Hippocampal formation (tissue), 2 donors: ENCODE measurements at places on chromosomes 7 and 10.

GRCh38 chr7:129689995-129690581 lies 78.6 kb downstream of the NRF1 start:
- no peak for DNase-seq

DNA sequence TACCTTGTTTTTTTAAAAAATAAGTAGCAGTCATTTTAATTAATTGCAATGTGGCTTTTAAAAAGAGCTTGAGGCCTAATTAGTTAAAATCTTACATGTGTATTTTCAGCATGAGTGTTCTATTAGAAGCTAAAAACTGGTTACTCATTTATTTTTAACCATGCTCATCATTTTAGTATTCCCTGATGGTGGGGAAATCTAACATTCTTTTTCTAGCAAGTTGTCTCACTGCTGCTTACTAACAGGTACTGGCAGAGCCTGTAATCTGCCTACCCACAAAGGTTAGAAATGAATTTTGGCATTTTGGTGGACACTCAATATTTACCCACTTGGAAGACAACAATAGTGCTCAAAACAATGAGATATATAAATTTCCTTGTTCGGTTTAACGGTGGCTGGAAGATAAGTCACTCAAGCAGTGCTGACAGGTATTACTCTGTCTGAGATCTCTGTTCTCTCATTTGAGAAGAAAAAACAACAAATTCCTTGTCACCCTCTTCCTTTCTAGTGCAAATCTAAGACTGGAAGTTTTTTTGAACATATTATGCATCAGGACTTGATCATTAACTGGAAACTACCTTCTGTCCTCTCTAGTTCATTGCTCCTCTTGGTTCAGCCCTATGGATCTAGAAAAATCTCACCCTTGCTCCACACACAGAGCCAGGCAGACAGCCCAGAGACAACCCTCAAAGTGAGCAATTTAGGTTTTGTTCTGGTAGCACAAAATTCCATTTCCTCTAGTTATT lies 83.3 kb downstream of the VWDE start:
- DNase-seq = no peak

GRCh38 chr7:3028071-3028757 lies 15.5 kb downstream of the CARD11 start:
- peak; percentile 8 for DNase-seq

DNA sequence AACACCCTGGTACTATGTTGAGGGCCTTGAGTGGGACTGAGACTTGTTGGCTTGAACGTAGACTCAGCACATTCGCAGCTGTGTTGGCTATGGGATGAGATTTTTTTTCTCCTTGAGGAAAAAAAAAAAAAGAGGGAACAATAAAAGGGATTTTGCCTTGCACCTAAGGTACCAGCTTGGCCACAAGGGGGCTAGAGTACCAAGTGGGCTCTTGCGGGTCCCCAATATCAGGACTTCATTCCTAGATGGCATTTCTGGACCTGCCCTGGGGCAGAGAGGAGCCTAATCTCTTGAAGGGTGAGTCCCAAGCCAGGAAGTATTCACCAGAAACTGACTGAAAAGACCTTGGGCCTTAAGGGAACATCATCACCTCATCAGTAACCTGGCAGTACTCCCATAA lies 1083.6 kb upstream of the PHF14 start:
- no peak for DNase-seq

DNA sequence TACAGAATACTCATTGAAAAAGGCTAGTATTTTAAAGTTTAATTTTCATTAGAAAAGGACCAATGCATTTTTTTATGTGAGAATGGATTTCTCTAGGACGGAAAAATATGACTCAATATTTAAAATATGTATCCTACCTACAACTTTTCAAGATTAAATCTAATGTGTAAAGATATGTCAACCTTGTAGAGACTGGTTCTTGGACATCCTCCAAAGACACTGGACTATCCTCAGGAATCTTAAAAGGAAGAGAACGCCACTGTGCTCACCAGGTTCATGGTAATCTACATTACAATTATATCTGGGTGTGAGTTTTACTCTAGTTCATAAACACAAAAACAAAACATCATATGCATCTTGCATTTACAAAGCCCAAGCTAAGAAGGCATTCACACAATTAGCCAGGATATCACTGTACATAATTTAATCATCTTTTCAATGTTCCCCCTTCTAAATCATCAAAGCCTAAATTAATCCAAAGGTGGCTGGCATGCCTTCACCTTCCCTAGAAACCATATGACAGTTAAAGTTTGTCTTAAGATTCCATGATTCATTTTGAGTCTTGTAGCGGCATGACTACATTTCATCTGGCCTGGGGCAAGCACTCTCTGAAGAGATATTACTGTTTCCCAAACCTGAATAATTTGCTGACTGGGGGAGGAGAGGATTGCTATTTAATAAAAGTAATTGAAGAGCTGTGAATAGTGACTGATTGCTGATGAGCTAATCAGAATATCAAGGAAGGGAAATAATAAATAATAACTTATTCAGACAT lies 12.0 kb downstream of the SGCE start:
- no peak for DNase-seq

- DNase-seq = no peak
Observed at GRCh38 chr7:43834463-43835251, 34.7 kb downstream of the MRPS24 start.

GRCh38 chr7:141012696-141013344 lies 1.9 kb downstream of the MRPS33 start:
- DNase-seq = no peak

DNA sequence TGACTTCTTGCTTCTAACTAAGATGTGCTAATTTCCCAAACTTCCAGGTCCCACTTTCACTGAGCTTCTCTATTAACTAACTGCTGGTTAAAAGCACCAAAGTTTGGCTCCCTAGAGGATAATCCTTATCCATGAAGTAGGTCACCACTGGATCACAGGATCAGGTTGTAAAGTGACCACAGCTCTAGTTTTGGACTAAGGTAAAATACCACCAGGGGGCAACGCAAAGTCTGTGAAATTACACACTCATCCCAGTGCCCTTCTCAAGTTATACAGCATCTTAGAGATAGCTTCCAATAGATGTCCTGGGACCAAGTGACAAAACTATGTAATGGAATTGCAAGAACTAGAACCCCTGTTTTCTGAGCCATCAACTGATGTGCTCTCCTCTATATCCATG lies 116.4 kb upstream of the ASAH2 start:
- DNase-seq = no peak

- DNase-seq = no peak
Observed at GRCh38 chr7:94080551-94080950, 76.4 kb upstream of the BET1 start.

DNA sequence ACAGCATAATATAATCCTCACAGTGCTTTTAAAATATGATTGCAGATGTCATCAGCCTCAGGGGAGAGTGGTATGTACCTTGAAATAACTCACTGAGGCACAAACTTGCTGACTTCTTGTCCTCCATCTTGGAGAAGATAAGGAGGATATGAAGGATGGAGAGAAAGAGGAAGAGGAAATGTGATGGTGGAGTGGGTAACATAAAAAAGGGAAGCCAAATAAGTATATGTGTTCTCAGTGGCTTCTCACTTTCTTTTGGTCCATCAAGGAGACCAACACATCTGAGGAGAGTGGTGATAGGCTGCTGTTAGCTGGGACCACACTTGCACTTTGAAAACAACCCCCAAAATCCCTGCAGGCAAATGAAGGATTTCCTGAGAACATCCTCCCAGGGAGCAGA lies 21.6 kb upstream of the ZNF37A start:
- DNase-seq = no peak

- DNase-seq = no peak
Observed at GRCh38 chr7:35418716-35419390, 165.0 kb upstream of the TBX20 start.

DNA sequence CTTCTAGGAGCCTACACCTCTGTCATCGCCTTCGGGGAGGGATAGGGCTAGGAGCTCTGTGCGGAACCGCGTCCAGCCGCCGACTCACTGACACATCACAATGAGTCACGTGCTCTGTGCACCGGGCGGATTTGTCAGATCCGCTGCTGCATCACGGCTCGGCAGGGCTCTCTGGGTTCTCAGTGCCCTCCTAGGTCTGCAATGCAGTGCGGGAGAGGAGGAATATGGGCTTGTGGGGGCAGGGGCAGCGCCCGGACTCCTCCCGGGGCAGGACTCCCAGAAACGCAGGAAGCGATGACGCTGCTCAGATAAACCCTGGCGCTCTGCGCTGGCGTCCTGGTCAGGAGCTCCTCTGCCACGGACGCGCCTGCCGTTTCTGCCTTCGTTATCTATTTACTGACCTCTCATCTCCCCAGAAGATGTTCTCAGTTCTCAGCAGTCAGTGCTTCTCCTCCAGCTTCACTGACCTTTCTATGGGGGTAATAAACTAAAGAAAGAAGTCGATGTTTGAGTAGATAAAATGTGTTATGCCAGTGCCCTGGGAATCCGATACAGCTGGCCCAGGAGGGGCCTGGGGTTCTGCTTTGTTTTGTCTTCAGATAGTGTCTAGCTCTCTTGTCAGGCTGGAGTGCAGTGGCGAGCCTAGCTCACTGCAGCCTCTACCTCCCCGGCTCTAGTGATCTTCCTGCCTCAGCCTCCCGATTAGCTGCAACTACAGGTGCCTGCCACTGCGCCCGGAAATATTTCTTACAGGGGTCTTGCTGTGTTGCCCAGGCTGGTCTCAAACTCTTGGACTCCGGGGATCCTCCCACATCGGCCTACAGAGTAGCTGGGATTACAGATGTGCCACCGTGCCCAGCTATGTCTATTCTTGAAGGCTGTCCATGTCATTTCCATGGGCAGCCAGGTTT lies 22.8 kb upstream of the ITGB1 start:
- peak; percentile 63 for DNase-seq

DNA sequence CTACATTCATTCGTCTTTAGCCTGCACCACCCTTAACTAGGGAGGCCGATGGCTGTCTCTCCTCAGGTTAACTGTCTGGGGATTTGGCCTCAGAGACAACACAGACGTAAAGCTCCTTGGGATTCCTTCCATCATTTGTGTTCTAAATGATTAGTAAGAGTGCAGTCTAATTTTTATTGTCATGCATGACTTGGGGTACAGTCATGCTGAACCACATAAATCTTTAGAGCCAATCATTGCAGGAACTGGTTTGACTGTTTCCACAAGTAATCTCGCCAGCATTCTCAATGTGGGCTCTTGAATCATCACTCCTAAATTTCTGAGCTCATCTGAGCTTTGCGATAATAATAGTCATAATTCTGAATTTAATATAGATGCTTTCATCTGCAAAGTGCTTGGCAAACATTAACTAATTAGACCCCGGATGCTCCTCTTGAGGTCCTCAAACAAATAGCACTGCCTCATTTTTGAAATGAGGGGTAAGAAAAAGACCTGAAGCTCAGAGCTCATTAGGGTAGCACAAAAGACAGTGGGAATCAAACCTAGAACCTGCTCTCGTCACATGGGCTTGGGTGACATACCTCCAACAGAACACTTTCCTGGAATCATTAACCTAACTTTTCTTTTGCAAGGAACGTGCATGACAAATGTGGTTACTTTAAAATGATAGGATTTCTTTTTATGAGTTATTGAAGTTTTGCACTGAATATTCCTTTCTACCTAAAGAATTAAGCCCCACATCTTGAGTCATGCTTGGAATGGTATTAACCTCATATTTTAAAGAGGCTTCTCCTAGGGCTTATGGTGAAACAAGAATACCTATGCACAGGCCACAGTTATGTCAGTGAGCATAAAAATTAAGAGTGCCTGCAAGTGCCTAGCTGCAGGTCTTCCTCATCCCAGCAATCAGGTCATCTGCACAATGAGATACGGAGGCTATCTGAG lies 118.9 kb upstream of the NRP1 start:
- no peak for DNase-seq

GRCh38 chr10:29783201-29783947 lies 148.6 kb upstream of the SVIL start:
- DNase-seq = no peak

DNA sequence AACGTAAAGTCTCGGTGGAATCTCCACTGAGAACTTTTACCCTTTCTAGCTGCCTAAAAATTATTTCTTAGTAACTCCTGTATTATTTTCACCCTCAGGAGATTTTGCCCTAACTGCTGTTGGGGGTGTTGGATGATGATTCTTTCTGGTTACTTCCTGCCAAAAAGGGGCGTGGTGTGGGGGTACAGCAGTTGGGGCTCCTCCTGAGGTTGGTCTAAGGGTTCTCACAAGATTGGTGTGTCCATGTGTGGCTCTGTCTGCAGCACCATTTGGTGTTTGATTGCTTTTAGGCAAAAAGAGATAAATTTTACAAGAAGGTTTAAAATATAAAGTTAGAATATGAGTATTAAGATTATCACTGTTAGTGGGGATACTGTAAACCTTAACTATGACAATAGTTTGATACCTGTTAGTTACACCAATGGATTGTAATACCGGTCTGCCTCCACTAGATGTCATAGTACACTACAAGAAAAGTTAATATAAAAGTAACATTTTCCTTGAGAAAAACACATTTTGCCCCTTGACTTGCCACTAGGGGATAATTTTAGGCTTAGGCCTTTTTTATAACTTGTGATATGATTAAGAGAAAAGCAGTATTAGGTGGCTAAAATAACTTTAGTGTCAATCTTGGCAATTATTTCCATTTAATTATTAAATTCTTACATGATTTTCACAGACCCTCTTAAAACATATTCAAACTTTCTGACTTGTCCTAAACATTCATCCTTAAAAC lies 928.7 kb downstream of the IPMK start:
- DNase-seq = no peak
